NCI-H1417 treated with DMSO at 0.1 percent for 48 hours (cell line): ENCODE measurements at places on chromosomes 6 and 20.

- no peak for DNase-seq
These were observed 39.1 kb downstream of the LHFPL5 start for GRCh38 chr6:35844290-35844689.

DNA sequence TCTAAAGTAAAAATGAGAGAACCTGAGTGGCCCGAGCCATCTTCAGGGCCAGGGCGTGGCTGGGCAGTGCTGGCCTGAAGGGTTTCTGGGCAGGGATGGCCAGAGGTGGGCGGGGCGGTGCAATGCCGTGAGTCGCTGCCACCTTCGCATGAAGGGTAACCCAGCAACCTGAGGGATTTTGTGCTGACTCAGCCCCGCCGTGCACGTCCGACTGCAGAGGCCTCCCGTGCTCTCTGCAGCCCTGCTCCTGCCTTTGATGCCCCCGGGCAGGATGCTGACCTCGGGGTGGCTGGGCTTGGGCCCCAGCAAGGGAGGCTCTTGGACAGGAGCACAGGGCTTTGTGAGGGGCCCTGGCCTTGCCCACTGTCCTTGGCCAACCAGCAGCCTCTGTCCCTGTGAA lies 81.7 kb upstream of the GATA5 start:
- DNase-seq: no peak

GRCh38 chr20:36102809-36103596 lies 51.5 kb upstream of the EPB41L1 start:
- DNase-seq: no peak

DNA sequence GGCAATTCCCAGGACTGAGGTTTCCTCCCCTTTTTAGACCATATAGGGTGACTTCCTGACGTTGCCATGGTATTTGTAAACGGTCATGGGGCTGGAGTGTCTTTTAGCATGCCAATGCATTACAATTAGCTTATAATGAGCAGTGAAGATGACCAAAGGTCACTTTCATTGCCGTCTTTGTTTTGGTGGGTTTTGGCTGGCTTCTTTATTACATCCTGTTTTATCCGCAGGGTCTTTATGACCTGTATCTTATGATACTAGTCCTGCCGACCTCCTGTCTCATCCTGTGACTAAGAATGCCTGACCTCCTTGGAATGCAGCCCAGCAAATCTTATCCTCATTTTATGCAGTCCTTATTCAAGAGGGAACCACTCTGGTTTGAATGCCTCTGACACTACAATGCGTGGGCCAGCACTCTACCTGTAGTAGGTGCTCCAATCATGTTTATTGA lies 190.1 kb downstream of the KCNQ5 start:
- no peak for DNase-seq

GRCh38 chr6:46501136-46502089 lies 10.2 kb upstream of the RCAN2 start:
- no peak for DNase-seq

- DNase-seq: peak; percentile 5
These were observed 66.6 kb upstream of the CCDC167 start for GRCh38 chr6:37566111-37566949.

DNA sequence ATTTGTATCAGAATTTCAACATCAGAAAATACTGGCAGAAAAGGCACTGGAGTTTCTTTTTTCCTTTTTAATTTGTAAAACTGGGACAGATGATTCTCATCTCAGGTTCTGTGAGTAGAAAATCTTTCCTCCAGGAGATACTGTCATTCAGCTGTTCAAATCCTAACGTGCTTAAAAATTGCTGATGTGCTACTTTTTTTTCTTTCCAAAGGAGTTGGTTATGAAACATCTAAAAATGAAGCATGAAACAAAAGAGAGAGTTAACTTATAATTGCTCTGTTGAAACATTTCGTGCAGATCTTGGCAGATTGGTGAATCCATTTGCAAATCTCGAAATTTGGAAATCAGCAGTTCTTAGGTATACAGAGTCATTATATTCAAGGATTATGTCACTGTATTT lies 622.6 kb downstream of the RNF144B start:
- DNase-seq: no peak

DNA sequence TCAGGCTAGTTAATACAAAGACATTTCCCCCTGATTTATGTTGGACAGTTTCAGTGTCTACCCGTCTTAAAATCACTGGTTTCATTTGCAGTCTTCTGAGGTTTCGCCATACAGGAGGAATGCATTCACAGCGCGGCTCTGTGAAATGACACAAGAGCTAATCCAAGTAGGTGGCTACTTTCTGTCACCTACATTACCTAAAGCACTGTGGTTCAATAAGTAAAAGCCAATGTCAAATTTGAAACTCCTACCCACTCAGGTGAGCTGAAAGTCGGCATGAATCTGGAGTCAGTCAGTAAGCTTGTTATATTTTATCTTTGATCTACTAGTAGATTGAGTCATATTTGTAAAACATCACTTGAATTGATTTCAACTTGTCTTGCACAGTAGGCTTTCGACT lies 370.8 kb downstream of the LAMA2 start:
- no peak for DNase-seq

DNA sequence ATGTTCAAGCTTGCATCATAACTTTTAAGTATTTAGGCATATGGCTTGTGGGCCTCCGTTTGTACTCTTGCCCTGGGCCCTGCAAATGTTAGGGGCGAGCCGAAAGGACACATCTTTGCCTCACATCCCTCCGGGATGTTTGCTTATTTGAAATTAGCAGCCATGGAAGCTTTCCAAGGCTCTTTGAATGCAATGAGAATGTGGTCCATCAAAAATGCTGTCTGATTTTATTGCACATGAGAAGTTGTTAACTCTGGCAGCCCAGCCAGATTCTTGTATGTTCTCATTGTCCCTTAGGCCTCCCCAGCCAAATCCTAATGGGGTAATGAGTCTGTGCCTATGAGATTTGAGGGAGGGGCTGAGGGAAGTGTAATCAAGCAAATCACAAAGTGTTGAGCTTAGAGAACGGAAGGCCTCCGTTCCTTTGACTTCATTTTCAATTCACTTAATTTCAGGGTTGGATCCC lies 261.2 kb upstream of the MARCKS start:
- DNase-seq: no peak

DNA sequence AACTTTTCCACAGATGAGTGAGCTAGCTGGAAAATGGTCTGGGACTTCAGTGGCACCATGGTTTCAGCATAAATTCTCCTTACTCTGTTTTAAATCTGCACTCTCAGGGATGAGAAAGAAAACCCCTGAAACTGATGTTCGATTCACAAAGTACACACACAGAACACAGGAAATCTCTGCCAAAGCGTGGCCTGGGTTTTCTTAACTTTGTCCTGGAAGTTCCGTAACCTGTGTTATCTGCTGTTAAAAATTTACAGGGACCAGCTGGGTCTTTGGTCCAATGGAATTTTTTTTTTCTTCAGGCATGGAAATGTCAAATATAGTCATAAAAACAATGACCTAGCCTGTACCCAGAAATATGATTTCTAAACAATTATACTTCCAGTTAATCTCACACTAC lies 7.3 kb downstream of the SCML4 start:
- no peak for DNase-seq

GRCh38 chr20:33653900-33654596 lies 8.1 kb upstream of the C20orf144 start:
- DNase-seq: peak; percentile 77

DNA sequence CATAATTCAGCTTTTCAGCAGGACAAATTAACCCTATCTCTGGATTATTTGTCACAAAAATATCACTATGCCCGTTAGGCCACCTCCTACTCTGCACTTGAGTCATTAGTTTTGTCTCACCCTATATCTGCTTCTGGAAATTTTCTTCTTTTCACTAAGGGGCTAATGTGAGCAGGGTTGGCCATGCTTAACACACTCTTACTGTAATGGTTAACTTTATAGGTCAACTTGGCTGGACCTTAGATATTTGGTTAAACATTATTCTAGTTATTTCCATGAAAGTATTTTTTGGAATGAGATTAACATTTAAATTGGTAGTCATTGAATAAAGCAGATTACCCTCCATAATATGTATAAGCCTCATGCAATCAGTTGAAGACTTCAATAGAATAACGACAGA lies 394.6 kb upstream of the PTCHD4 start:
- DNase-seq: no peak

GRCh38 chr6:1053586-1053985 lies 258.3 kb upstream of the FOXQ1 start:
- no peak for DNase-seq

DNA sequence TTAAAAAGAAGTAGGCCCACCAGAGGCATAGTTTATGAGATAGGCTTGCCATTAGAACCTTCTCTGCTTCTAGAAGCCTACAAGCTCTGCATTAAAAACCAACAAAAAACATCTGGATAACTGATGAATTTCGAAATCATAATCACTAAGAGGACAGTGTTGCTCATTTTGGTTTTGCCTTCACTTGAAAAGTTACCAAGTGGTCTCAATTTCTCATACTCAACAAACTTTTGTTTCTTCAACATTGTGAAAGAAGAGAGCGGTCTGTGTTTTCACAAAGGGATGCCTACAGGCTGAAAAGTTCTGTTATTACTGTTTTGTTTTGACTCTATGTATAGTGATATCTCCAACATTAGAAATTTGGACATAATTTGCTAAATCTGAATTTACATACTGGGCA lies 98.9 kb downstream of the PDSS2 start:
- DNase-seq: no peak

- no peak for DNase-seq
These were observed 64.1 kb upstream of the SIRPA start for GRCh38 chr20:1831096-1831495.

- no peak for DNase-seq
These were observed 37.0 kb downstream of the PRDM1 start for GRCh38 chr6:106122938-106123656.

- no peak for DNase-seq
These were observed 3.4 kb upstream of the NSFL1C start for GRCh38 chr20:1469925-1470571.

- no peak for DNase-seq
These were observed 166.0 kb downstream of the TRMT11 start for GRCh38 chr6:126152372-126152745.

DNA sequence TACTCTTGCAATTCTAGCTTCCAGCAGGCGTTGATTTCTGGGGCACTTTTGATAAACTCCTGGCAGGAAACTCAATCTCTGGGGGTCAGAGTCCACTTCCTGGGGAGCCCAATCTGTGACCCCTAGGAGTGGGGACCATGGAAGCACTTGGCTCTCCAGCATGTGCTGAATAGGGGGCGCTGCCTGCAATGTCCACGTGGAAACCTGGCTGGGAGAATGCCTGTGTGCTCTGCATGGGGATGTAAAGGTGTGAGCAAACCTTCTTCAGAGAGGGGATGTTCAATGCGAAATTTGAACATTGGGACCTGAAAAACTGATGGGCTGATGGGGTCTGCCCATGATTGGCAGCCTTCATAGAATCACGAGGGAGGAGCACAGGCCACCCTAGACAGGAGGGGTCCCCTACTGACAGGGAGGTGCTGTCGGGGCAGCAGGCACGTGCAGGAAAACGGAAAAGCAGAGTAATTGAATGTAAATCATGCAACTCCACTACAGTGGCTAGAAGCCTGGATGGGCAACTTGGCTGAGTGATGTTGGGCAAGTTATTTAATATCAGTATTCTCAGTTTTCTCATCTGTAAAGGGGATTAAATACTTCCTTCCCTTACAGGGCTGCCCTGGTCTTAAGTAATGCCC lies 47.8 kb downstream of the CEP43 start:
- no peak for DNase-seq

DNA sequence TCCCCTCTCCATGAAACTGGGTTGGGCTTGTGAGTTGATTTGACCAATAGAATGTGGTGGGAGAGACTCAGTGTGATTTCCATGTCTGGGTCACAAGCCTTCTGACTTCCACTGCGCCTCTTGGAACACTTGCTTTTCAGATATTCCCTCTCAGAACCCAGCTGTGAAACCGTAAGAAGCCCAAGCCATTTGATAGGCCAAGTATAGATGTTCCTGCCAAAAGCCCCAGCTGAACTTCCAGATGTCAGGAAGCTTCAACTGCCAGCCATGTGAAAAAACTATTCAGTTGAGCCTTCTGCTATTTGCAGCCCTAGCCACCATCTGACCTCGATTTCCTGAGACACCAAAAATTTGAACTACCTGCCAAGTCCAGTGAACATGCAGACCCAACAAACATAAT lies 387.8 kb upstream of the GJE1 start:
- DNase-seq: no peak

- DNase-seq: no peak
These were observed 77.7 kb downstream of the GJA10 start for GRCh38 chr6:89972025-89972381.

DNA sequence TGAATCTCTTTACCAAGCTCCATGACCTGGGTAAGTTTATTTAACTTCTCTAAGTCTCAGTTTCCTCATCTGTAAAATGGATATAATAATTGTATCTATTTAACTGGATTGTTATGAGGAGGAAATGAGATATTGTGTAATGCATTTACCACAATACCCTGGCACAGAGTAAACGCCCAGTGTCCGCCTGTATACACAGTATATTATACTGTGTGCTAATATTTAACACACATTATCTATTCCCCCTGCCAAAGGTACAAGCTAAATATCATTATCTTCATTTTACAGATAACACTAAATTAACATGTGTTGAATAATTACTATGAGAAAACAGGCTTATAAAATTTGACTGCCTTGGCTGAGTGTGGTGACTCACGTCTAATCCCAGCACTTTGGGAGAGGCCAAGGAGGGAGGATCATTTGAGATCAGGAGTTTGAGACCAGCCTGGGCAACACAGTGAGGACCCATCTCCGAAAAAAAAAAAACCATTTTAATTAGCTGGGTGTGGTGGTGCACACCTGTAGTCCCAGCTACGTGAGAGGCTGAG lies 38.7 kb upstream of the TNFRSF21 start:
- no peak for DNase-seq

DNA sequence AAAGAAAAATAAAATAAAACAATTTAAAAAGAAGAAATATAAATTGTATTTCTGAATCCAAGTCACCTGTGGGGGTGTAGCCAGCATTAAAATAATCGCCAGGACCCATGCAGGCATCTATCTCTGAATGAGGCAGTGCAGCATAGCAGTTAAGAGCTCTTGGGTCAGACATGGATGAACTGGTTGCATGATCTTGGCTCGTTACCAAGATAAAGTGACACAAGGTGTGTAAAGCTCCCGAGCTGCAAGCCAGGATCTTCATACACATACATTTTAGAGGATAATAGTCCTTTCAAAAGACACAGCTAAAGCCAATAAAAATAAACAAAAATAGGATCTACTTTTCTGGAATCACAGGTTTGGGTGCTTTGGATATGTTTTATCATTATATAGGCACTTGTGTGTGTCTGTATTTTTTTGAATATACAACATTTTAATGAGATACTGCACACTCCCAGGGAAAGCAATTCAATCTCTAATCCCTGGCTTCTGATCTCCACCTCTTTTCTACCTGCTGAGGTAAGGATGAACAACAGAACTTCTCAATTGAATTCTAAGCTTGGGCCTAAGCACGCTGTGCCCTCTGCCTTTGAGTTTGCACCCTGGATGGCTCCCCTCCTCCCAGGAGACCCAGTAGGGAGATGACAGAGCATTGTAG lies 8.9 kb downstream of the TRIM10 start:
- DNase-seq: no peak

GRCh38 chr20:15113144-15113773 lies 775.8 kb upstream of the FLRT3 start:
- no peak for DNase-seq

DNA sequence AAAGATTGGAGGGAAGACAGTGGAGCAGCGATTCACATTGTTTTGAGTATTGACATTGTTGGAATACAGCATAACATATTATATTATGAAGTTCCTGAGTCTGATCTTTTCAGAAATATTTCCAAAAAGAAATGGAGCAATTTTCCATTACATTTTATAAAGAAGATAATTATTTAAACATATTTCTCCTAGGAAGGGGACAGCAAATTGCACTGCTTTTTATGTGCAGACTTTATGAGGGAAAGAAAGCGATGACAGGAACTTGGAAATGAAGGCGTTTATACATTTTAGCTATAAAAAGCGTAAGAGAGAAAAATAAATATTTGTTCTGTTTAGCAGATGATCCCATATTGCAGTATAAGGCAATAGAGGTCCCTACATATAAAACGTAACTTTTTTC lies 117.0 kb upstream of the EDN1 start:
- DNase-seq: no peak
